ENCODE measurements at places on chromosomes 6 and 20. TPM values are rescaled to one million over a fixed set of nuclear protein-coding genes. Genes with fewer than 3 reads are reported as not detected.

Gene ECT2L
- 0.34 TPM for total RNA-seq

Gene CARMIL1
- 17.4 TPM for total RNA-seq

Gene FAM83C
- total RNA-seq, result 1.7 TPM

Gene LTB
- total RNA-seq, result not detected

Gene ISM1
- total RNA-seq, result 0.34 TPM

Gene LY6G6F
- not detected for total RNA-seq

Gene HLA-DRB5
- not detected for total RNA-seq

Gene BLOC1S5
- 14.0 TPM for total RNA-seq

Gene MYLIP
- 9.6 TPM for total RNA-seq

Gene POPDC3
- total RNA-seq, result 10.9 TPM

Gene SYNDIG1
- not detected for total RNA-seq

Gene SLC35D3
- not detected for total RNA-seq

Gene CGAS
- total RNA-seq, result 5.6 TPM

Gene POM121L2
- not detected for total RNA-seq

Gene TFAP2D
- total RNA-seq, result not detected

Gene DEFB124
- not detected for total RNA-seq

Gene PPP1R16B
- total RNA-seq, result 0.21 TPM

Gene RNF144B
- 142 TPM for total RNA-seq

Gene MGME1
- total RNA-seq, result 9.9 TPM

Gene SRSF12
- 0.34 TPM for total RNA-seq

Gene EPB41L1
- total RNA-seq, result 16.7 TPM

Gene DLL1
- total RNA-seq, result 6.1 TPM

Gene MEP1A
- 0.07 TPM for total RNA-seq

Gene HMGN4
- 91.2 TPM for total RNA-seq

Gene RAD21L1
- total RNA-seq, result not detected

Gene ZNF334
- total RNA-seq, result 7.9 TPM

Gene SLC22A16
- not detected for total RNA-seq

Gene SIM1
- total RNA-seq, result not detected

Gene GATA5
- not detected for total RNA-seq

Gene GPLD1
- total RNA-seq, result under 0.01 TPM

Gene TREM2
- total RNA-seq, result 1.4 TPM

Gene DEFB115
- not detected for total RNA-seq

Gene RIMS1
- not detected for total RNA-seq

Gene OPRM1
- total RNA-seq, result not detected

Gene EPPIN
- not detected for total RNA-seq

Gene CST2
- not detected for total RNA-seq

Gene SLC17A3
- not detected for total RNA-seq

Gene HLA-DOB
- total RNA-seq, result 1.0 TPM

Gene HLA-G
- total RNA-seq, result 9.9 TPM

Gene MLN
- total RNA-seq, result not detected

Data from nasal cavity respiratory epithelium epithelial cell of viscerocranial mucosa (primary cell).